Activated CD4-positive, CD25-positive, alpha-beta regulatory T cell (primary cell): ENCODE measurements at places on chromosomes 2 and 18.
A peak's percentile ranks its signal among the peaks of the same experiment; 100 is the strongest.

DNA sequence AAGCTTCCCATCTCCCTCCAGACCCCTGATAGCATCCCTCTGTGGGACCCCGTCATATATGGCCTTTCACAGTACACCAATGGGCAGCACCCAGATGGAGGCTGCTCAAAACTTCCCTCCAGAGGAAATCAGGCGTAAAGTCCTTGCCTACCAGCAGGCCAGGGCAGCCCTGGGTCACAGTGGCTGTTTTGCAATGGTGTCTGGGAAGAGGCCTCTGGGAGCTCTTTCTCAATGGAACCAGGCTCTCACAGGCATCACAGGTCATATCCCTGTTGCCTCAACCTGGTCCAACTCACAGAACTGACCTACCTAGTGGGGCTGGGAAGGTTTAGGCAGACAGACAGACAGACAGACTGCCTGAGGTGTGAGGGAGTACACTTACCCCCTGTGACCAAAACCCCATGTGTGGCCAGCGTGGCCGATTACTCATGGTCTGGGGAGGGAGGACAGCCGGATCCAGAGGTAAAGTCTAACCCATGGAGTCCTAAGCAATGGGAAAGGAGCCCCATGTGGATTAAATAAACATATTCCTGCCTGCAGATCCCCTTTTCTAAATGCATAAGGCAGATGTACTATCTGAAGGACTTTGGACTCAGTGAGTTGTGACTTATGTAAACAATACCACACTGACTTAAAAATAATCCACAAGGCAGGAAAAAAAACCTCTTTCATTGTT, 58.2 kb downstream of the BCL2L11 start:
- DNase-seq = no peak

- peak; percentile 66 for DNase-seq
Observed at GRCh38 chr2:237474931-237475703, 11.9 kb upstream of the MLPH start.

- DNase-seq = no peak
Observed at GRCh38 chr18:51390702-51391101, 193.2 kb upstream of the MEX3C start.

DNA sequence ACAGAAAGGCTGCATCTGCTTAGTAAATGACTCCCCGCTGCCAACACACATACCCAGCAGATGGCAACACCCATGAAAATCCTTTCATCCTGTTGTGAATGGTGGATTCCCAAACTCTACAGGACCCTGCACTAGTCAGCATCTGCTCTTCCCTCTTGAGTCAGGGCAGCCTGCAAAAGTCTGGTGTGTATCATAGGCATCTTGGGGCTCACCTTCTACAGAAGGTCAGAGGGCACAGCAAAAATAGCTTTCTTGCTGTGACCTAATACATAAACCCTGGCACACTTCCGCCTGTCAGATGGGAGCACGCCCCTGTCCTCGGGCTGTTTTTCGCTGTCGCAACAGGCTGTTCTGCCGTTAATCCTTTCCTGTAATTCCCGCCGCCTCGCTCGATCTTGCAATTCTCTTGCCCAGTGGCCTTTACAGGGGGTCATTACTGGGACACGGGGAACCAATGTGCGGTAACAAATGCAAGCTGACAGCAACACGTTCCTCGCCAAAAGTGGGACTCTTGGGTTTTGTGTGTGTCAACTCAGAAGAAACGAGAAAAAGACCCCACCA, 19.9 kb upstream of the SCYGR1 start:
- DNase-seq = no peak

DNA sequence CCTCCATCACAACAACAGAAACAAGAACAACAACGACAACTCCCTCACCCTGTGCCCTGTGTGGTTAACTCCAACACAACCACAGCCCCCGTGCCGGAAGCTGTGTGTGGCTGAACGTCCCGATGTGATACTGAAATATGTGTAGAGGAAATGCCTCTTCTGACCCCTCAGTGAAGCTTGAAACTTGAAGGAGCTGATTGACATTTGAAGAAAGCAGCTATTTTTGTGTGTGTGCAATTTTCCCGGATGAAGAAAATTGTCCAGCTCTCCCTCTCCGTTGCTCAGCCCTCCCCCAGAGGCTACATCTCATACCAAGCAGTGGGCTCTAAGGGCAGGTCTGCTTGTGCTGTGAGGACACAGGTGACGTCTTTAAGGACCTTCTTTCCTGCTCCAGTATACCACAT, 173.8 kb downstream of the ICOS start:
- peak; percentile 22 for DNase-seq

GRCh38 chr18:2424420-2424819, 146.9 kb downstream of the METTL4 start:
- no peak for DNase-seq

DNA sequence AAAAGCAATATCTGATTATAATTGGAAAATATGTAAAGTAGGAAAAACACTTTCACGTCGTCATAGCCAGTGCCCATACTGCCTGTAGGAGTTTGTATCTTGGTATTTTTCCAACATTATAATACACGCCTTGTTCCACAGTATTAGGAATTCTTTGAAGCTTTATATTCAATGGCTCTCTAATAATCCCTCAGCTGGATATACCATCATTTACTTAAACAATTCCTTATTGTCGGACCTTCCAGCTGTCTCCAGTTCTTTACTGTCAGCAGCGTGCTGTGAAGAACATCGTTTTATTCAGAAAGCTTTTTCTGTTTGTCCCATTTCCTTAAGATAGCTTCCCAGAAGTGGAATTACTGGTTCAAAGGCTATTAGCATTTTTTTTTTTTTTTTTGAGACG, 31.7 kb downstream of the ATP6V1C2 start:
- DNase-seq = no peak

DNA sequence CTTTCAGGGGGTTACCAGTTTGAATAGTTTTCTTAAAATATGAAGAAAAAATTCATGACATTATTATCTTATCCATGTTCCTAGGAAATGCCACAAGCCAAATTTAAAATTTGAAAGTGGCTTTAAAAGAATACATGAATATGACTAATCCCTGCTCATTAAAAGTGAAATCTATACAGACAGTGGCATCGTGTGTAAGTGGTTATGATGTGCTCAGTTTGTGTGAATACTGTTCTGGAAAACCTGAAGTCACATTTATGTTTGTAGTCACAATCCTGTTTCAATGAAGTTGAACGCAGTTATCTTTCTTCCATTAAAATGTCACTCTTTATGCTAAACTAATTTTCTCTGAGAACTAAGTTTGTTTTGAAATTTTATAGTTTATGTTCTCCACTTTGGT, 75.8 kb downstream of the GORASP2 start:
- no peak for DNase-seq

- DNase-seq = no peak
Observed at GRCh38 chr2:48483916-48484315, 46.0 kb upstream of the STON1 start.

- DNase-seq = no peak
Observed at GRCh38 chr18:36628435-36629137, 200.2 kb downstream of the TPGS2 start.

DNA sequence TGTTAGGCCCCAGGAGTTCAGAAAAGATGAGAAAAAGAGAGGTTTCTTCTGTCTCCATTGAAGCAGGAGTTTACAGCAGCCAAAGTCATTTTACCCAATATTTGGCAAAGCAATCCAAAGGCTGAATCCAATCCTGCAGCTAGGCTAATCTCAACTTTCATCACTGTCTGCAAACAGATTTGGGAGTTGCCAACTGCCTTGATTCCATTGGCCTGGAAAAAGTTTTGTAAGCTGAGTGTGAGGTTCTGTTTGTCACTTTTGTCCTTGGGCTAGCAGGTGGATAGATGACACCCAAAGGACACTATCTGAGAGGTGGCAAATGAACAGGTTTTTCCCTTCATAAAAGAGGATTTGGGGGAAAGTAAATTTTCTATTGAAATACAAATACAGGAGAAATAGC, 56.6 kb upstream of the SETBP1 start:
- no peak for DNase-seq

- DNase-seq = no peak
Observed at GRCh38 chr2:158266111-158266510, 164.4 kb downstream of the UPP2 start.

- no peak for DNase-seq
Observed at GRCh38 chr2:231752061-231752460, 29.0 kb downstream of the PDE6D start.

DNA sequence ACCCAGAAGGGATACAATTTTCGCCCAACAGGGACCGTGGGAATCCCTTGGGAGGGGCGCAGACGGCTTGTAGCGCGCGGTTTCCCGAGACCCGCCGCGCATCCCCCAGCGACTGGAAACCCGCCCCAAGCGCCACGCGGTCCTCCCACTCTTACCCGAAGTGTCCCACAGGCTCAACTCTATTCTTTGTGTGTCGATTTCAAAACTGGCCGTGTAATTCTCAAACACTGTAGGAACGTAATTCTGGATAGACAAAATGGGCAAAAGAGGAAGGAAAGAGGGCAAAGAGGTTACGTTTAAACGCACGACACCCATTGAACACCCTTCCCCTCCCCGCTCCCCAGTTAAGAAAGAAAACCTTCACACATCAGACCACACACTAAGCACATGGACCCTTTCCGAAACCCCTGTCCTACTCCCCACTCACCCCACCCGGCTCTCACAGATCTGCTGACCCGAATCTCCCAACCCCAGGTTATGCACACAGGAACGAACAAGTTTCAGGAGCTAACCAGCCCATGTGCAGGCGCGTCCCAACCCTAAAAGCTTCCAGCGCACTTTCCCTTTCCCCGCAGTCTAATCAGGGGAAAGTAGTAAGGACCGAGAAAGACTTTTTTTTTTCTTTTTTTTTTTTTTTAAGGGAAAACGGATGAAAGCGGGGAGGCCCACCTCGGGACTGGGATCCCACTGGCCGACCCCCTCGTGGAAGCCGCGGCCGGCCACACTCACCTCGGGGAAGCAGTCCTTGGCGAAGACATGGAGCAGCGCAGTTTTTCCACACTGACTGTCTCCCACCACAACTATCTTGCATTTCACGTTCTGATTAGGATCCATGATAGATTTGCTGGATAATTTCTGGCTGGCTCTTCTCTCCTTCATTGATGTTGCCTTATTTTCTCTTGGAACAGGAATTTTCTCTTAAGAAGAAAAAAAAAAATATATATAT, 655 bp downstream of the RND3 start:
- DNase-seq = no peak

DNA sequence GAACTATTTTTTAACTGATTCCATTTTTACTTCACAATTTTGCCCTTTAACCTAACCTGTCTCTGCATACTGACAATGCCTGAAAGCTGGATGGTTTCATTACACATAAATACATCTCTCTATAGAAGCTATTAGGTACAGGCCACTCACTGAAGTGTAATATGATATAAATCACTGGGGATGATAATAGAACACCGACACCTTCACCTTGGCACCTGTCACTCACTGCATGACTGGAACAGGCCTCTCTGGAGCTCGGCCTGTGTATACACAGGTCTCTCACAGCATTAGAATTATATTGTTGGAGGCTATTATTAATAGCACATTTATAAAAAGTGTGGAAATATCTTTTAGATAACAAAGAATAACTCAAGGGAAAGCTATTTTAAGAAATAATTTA, 138.2 kb downstream of the TMEM131 start:
- DNase-seq = no peak

GRCh38 chr2:177636672-177637071, 244.1 kb downstream of the AGPS start:
- no peak for DNase-seq

- DNase-seq = no peak
Observed at GRCh38 chr18:71352618-71353017, 1063.8 kb downstream of the SOCS6 start.

- no peak for DNase-seq
Observed at GRCh38 chr2:210555555-210555954, 844 bp upstream of the CPS1 start.

DNA sequence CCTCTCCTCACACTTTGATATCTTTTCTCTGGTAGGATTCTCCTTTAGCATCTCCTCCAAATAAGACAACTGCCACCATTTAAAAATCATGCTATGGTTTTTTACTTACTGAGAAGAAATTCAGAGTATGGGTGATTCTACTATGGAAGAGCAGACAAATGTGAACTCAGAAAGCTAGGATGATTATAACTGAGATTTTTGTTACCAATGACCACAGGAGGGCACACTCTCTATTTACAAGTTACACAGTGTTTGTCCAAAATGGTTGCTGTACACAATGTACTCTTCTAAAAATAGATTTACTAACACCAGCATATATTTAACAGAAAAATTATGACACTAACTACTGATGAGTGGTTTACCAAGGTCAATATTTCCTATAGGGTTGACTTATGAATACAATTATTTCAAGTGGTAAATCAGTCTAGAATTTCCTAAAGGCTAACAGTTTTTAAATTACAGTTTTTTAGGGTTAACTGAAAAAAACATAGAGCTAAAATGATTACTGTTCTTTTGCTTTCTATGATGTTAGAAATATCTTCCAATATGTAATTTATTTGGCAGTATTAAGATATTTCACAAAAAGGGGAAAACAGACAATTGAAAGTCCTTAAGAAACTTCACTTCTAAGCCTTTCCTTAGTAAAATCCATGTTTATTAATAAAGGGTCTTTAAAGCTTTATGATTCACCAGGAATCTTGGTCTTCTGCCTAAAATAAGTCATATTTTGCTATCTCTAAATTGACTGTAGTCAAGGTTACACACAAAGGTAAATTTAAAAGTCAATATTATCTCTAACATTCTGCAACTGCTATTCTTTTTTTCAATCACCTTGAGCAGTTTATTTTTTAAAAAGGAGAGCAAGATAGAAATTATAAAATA, 57.2 kb downstream of the MAP4K3 start:
- DNase-seq = no peak
